ENCODE measurements at places on chromosomes 12 and 14.

DNA sequence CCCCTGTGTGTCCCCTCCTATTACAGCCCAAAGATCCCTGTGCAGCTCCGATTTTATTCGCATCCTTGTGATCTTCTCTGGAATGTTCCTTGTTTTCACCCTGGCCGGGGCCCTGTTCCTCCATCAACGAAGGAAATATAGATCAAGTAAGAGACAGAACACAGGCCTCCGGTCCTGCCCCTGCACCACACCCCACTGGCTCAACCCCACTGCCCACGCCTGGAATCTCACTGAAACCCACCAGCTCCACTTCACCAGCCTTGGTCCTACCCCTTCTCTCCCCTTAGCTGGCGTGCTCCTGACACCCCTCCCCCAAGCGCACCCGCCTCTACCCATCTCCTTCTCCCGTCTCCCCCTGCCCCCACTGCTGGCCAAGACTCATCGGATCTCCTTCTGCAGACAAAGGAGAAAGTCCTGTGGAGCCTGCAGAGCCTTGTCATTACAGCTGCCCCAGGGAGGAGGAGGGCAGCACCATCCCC, 934 bp upstream of the TAPBPL start:
- no peak for DNase-seq

DNA sequence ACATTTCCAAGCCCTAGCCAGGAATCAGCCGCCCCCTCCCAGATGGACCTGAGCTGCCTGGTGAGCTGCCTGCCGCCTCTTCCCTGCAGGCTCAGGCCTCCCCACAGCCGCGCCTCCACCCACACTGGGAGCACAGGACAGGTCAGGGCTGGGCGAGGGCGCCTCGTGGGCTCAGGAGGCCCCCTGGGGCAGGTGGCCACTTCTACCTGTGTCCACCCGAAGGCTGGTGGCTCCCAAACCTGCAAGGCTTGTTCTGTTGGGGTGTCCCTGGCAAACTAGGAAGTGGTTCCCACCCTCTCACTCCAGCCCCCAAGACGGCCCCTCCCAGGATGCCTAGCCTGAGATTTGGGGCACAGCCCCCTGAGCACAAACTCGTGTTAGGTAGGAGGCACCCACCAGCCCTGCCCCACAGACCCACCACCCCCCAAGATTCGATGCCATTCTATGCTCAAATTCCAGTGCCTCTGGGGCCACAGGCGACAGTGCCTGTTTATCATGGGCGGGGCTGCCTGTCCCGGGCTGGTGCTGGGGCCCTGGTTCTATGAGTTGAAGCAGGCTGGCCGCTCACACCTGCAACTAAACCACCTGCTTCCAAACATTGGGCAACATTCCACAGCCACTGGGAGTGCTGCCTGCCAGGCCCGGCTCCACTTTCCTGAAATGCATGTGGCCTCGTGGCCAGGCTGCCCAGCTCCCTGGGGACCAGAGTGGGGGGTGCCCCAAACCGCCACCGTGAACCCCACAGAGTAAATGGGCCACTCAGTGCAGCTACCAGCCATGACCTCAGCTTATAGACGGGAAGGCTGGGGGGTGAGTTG, 6.8 kb downstream of the MMP17 start:
- no peak for DNase-seq

DNA sequence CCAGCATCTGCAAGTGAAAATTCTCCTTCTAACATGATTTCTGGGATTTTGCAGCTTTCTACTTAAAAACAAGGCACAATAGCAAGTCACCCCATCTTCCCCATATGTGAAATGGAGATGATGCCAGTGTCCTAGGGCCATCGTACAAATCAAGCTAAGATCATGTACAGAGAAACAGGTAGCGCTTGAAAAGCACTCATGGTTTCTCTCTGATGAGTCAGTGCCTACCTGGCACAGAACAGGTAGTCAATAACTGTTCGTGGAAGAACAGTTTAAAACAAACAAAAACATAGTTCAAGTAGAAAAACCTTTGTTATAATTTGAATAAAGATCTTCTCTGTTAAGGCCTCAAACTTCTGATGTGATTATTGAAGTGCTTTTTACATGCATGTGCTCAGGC, 46.9 kb downstream of the RAD52 start:
- DNase-seq = no peak

DNA sequence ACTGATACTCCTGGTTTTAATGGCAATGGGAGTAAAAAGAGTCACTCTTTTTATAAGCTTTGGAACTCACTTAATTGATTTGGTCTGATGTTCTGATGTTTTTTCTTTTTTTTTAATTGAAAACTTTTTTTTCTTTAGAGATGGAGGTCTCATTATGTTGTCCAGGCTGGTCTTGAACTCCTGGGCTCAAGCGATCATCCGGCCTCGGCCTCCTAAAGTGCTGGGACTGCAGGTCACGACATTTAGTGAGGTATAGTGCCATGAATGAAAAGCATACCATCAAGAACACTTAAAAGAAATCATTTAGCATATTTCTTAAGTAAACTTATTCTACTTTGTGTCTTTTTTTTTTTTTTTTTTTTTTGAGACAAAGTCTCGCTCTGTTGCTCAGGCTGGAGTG, 12.7 kb upstream of the EID3 start:
- DNase-seq = no peak

DNA sequence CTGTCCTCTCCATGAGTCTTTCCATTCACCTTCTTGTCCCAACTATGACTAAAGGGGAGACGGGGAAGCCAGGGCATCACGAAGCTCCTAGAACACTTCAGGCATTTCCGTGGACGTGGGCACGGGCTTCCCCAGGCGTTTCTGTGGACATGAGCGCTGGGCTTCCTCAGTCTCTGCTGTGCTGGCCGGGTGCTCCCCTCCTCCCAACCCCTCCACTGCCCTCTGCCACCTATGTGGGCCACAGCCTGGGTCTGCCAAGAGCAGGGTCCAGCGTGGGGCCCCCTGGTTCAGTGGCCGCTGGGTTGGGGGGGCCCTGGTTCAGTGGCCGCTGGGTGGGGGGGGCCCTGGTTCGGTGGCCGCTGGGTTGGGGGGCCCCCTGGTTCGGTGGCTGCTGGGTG, 14.8 kb downstream of the HIP1R start:
- no peak for DNase-seq

DNA sequence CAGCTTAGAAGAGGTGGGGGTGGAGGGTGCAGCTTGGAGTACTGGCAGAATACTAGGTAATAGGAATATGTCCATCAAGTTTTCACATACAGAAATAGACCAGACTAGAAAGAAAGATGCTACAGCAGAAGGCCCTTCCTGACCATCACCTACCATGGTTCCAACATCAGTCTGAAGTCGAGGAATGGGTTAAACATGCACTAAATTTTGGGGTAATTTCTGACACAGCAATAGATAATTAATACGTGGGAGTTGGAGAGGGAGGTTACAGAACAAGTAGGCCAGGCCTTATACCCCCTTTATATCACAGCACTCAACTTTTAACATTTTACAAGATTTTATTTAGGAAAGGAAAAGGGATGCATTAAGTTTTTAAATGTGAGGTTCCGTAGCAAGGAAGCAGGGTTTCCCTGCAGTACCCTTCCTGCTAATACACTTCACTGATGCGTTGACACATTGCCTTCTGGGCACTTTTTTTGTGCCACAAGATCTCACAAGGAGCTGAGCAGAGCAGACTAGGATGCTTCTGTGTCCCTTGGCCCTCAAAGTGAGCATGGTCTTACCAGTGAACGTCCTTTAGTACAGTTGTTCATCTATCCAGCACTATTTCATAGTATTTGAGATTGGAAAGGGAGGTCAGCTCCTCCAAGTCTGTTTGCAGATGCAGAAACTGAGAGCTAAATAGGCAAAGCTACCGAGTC, 50.8 kb downstream of the EID3 start:
- no peak for DNase-seq

- peak; percentile 87 for DNase-seq
Measured at GRCh38 chr12:75471902-75472890, 8.4 kb upstream of the GLIPR1 start.

DNA sequence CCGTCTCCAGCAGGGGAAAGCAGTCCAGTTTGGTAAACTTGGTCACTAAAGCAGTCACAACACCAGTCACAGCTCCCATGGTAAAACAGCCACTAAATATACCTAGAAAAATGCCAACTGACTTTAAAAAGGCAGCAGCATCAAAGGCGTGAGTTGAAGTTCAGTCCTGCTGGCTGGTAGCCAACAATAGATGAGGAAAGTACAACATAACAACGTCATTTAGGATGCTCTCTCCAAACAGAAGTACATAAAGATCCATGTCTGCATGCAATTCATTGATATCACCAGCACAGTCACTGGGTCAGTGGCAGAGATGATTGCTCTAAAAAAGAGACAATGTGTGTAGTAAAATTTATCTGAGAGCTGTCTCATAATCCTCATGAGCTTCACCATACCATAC, 59.3 kb upstream of the TMPO start:
- no peak for DNase-seq

DNA sequence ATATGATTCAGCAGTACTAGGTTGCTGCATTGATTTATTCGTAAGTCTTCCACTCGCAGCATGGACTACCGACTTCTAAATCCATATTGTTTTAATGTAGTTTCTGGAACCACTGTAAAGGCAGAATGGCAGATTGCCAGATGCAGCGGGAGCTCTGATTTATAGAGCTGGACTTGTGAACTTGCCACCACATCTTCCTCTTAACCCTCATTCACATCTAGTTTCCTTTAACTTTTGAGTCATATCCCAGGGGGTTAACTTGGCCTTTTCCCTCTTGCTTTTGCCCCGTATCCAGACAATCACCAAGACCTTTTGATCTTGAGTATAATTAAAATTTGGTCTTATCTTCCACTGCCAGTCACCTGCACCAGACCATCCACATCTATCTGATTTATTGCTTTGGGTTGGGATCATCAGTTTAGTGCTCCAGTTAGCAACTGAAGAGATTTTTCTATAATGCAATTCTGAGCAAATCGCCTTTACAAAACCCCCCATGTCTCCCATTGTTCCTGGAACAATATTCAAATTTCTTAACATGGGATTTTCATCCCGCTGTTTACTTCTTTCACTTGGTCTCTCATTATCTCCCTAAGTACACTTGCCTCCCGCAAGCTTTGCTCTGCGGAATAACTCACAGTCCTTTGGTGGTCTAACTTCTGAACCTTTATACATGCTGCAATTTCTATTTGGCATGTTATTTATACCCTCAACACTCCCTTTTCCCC, 130.5 kb downstream of the ACSS3 start:
- DNase-seq = no peak

GRCh38 chr12:128133321-128134073, 133.5 kb upstream of the TMEM132C start:
- no peak for DNase-seq

DNA sequence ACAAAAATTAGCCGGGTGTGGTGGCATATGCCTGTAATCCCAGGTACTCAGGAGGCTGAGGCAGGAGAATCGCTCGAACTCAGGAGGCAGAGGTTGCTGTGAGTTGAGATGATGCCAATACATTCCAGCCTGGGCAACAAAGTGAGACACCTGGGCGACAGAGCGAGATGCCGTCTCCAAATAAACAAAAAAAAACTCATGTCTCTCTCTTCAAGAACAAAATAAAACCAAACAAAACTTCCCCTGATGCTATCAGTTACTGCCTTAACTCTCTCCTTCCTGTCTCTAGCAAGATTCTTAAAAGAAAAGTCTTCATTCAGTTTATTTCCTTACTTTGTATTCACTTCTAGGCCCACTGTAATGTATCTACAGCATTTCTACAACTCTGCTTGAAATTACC, 20.8 kb downstream of the KLHL28 start:
- DNase-seq = no peak

DNA sequence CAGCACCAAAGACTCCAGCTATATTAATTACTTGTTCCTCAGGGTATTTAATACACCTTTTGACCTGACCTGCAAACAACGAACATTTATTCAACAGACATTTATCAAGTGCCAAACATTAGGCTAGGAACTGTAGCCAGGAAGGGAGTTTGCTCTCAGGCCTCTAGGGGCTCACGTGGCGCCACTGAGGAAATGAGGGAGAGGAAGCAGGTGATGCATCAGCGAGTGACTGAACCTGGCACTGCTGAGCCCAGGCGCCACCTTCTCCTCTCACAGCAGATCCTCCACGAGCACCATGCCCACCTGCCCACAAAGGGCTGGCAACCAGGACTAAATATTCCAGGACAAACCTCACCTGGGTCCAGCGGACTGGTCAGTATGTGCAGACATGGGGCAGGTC, 50.2 kb downstream of the SETD3 start:
- DNase-seq = no peak

DNA sequence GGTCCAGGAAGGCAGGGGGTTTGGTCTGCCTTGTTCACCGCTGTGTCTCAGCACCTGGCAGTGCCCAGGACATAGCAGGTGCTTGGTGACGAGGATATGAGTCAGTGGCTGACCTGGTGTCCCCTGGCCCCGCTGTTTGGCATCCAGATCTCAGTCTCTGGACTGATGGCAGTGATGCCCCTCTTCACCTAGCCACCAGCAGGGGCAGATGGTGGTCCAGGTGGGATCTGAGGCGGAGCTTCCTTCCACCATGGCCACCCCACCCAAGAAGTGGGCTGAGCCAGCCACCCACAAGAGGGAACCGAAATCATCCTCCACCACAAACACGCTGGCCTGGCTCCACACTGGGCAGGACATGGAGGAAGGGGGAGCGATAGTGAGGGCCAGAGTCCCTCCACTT, 16.1 kb upstream of the SH2B3 start:
- DNase-seq = no peak

DNA sequence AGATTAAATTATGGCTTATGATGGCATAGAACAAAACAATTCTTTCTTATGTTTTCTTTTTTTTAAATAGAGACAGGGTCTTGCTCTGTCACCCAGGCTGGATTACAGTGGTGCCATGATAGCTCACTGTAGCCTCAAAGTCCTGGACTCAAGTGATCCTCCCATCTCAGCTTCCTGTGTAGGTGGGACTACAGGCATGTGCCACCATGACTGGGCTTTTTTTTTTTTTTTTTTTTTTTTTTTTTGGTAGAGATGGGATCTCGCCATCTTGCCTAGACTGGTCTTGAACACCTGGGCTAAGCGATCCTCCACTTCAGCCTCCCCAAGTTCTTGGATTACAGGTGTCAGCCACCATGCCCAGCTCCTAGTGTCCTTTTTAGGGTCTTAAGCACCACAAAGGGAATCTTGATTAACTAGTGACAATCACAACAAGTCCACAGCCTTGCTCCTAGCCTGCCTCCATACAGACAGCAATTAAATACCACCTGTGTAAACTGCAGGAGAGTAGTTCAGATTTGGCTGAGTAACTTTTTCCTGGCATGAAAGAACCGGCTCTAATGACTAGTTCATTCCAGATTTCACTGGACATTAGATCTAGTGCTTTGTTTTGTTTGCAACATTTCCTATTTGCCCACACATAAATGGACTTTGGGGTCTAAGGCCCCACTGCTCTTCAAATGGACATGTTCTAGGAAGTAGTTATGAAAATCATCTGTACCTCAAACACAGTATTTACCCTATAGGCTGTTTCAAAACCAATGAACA, 61.6 kb downstream of the SH2B3 start:
- DNase-seq = no peak

- DNase-seq = no peak
Measured at GRCh38 chr14:102941419-102942011, 19.1 kb downstream of the AMN start.

GRCh38 chr14:55129428-55130195, 560 bp downstream of the LGALS3 start:
- peak; percentile 77 for DNase-seq

GRCh38 chr12:124109760-124110159, 136.7 kb downstream of the ZNF664 start:
- no peak for DNase-seq

Measured in bone marrow (tissue), 2 donors.